Glomerular endothelial cell (primary cell): ENCODE measurements at places on chromosomes 11 and 22. TPM values are rescaled to one million over a fixed set of nuclear protein-coding genes. Genes with fewer than 3 reads are reported as not detected.

GRCh38 chr11:132330515-132330914 is 960.1 kb downstream of the NTM start:
- no peak for DNase-seq

GRCh38 chr11:131833366-131833765 is 463.0 kb downstream of the NTM start:
- no peak for DNase-seq

GRCh38 chr11:117443266-117444186 is 115.9 kb downstream of the CEP164 start:
- no peak for DNase-seq

DNA sequence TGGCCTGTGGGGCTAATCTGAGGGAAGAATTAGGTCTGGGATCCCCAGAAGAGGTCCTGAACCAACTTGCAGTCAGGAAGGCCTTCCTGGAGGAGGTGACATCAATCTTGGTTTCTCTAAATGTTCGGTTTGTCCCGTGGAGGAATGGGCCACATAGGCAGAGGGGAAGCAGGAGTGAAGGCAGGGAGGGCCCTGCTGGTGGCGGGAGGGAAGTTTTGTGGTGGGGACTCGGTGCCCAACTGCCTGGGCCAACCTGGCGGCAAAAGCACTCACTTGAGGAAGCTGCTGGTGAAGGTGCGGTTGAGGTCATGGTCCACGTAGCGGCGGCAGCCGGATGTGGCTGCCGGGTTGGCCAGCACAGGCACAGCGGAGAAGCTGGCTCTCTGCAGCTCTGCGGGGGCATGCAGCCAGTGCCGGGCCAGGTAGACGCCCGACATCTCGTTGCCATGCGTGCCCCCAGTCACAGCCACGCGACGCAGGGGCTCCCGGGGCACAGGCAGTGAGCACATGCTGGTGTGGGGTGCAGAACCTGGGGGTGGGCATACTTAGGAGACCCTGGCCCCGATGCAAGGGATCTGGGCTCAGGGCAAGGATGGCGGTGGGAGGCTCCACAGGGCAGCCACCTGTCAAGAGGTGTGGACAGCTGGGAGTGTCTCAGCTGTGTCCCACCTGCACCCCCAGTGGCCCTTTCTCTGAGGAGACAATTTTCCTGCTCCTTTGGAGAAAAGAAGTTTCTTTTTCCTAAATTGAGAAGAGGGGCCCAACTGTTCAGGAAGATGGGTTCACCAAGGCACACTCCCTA is 3.8 kb downstream of the ACY3 start:
- no peak for DNase-seq

- DNase-seq = no peak
Observed at GRCh38 chr11:116501728-116502127, 271.1 kb downstream of the BUD13 start.

Gene NAGA
- total RNA-seq = 33.4 and 41.9 TPM in 2 replicates

Gene C11orf87
- 0.12 TPM in 1 of 2 replicates, not detected in the other for total RNA-seq
